ENCODE measurements at places on chromosomes 12 and 14. TPM values are rescaled to one million over a fixed set of nuclear protein-coding genes. Genes with fewer than 3 reads are reported as not detected.

The DLGAP5 gene
- 18.1 TPM for total RNA-seq

The FAIM2 gene
- total RNA-seq, result 3.5 TPM

The RERG gene
- total RNA-seq, result 0.26 TPM

The MYF6 gene
- total RNA-seq, result 0.80 TPM

Measured in epithelial cell of alveolus of lung (primary cell).